ENCODE measurements at places on chromosomes 5 and 9. TPM values are rescaled to one million over a fixed set of nuclear protein-coding genes. Genes with fewer than 3 reads are reported as not detected.

Gene GIN1
- total RNA-seq, result 19.1 TPM

Gene SEMA6A
- not detected for total RNA-seq

Gene CDH18
- 0.22 TPM for total RNA-seq

Gene KLF9
- 14.3 TPM for total RNA-seq

Gene PHF24
- total RNA-seq, result not detected

Gene ANKRD34B
- not detected for total RNA-seq

Gene RPL35
- total RNA-seq, result 1,199 TPM

Gene SHISAL2B
- not detected for total RNA-seq

Gene RNF14
- 101 TPM for total RNA-seq

Gene TAF11L5
- not detected for total RNA-seq

Gene FBXW2
- total RNA-seq, result 18.3 TPM

Data from GM23248 (cell line).